Activated CD4-positive, alpha-beta T cell treated with anti-CD3 and anti-CD28 coated beads, Interleukin-2, amount 50 U/mL, for 48 hours (primary cell): ENCODE measurements at places on chromosomes 4 and X.

DNA sequence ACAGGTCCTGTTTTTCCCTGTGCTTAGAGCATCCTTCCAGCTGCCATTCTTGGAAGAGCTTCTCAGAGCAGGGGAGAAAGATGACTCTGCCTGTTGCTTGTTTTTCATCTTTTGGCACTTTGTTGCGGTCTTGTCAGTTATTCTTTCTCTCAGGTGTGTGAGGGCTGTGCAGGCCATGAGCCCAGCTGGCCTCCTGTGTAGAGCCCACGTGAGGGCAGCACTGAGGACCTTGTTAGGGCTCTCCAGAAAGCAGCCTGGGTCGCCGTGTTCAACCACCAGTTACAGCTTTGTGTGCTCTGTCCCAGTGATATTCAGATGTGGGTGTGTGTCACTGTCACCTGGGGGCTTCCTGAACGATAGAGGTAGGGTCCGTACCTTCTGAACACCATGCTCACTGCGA, 52.8 kb downstream of the NOP14 start:
- no peak for DNase-seq

- DNase-seq = no peak
These were observed 51.7 kb downstream of the ARFIP1 start for GRCh38 chr4:152831416-152831815.

DNA sequence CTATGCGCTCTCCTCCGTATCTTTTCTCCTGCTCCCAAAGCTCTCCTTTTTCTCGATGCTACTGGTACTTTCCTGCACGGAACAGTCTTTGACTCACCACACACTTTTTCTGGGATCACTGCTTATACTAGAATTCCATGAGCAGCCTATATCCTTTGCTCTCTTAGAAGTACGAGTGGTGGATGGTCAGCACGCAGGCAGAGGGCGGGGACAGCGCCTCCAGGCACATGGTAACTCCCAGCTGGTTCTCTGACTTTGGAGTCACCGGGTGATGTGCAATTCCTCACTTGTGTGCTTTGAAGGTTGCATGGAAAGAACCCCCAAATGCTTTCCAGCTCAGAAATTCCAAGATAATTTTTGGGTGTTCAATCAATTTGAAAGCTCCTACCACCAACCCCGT, 56.0 kb downstream of the STX18 start:
- DNase-seq = no peak

DNA sequence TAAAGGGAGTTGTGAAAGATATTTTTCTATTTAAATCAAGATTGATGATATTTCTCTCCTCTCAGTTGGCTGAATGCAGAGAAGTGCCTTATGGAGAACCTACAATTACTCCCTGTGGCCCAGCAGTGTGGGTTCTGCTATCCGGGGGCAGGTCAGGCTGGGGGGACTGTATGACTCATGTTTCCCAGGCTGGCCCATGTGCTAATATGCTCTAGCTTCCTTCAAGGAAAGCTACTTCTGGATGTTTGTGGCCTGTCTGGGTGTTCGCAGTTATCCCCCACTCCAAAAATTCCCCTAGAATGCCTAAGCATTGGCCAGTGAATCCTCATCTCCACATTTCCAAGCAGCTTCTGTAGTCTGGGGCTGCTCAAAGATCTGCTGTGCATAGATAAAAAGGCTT, 58.9 kb upstream of the SPP1 start:
- DNase-seq = no peak

DNA sequence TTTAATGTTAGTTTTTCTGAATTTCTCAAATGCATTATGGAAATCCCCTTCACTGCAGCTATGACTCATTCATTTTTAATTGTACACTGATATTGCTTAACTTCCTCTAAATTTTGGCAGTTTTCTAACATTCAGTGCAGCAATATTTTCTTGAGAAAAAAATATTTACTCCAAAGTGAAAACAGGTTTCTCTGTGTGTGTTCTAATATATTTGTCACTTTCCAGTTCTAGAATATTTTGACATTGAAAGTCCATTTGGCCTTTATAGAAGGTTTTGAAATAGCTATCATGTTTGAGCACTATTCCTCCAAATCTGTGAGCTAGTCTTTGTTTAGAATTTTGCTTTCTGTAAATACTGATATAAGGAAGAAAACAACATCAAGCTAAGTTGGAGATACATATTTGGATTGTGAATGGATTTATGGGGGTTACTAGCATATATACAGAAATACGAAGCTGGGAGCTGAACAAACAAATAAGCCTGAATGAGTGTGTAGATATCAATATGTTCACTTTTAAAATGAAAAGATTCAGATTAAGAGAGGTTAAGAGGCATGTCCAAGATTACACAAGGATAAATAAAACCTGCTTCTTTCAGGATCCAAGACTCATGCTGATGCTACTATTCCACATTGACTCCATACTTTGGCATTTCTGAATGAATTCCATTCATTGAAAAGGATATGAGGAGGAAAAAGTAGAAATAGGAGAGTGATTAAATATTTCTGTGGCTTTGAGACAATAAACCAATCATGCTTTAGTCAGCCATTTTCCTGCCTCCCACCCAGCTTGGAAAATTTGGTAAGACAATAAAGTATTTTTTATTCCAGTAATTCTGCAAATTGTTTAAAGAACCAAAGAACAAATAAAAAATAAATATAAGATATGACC, 57.3 kb upstream of the SLIT2 start:
- DNase-seq = no peak

DNA sequence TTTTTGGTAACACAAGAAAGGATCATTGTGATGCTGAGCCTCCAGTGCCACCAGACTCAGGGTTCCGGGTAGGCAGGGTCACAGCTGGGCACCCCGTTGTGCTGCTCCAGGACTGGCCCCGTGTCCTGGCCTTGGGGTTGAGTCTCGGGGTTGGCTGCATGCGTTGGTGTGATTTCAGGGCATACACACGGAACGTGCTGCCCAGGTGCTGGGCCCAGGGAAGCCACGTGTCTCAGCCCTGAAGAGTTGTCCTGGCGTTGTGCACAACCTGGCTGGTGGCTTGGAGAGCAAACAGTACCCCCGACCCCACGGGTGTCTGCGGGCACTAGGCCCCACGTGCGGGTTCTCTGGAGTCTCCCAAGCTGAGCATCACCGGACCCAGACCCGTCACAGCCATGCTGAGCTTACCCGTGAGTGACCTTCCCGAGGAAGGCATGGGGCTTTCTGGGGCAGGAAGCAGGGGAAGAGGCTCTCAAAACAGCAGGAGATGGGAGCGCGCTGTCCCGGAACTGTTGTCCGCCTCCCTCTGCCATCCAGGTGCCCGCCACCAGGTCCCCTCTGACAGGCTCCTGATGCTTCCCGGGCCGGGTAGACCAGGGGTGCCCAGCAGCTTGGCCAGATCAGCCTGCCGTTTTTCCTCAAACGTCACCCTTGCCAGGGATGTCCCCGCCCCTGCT, 66.1 kb upstream of the ENPP6 start:
- DNase-seq = no peak

DNA sequence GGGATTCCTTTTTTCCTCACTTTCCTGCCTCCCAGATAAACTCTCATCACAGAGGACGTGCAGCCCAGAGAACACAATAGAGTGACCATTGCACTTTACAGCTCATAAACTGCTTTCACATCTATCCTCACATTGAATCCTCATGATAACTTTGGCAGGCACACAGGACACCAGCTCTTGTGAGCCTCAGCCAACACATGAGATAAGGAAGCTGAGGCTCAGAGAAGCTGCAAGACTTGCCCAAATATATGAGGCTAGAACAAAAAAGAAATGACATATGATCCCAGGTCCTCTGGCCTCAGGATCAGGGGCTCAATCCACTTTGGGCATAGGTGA, 85.0 kb upstream of the CPEB2 start:
- no peak for DNase-seq

DNA sequence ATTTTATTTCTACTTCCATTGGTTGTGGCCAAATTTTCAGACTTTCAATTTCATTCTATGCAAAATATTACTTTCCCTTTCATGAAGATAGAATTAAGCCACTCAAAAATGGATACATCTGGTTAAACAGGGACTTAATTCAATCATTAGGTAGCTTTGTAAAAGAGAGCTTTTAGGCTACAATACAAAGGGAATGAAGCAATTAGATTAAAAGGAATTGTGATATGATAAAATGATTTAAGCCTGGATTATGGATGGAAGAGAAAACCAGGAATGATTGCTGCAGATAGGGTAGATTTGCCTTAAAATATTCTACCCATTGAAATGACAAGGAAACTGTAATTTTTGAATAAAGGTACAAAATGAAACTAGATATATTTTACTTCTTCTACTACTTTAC, 134.6 kb upstream of the PDHA2 start:
- DNase-seq = no peak

DNA sequence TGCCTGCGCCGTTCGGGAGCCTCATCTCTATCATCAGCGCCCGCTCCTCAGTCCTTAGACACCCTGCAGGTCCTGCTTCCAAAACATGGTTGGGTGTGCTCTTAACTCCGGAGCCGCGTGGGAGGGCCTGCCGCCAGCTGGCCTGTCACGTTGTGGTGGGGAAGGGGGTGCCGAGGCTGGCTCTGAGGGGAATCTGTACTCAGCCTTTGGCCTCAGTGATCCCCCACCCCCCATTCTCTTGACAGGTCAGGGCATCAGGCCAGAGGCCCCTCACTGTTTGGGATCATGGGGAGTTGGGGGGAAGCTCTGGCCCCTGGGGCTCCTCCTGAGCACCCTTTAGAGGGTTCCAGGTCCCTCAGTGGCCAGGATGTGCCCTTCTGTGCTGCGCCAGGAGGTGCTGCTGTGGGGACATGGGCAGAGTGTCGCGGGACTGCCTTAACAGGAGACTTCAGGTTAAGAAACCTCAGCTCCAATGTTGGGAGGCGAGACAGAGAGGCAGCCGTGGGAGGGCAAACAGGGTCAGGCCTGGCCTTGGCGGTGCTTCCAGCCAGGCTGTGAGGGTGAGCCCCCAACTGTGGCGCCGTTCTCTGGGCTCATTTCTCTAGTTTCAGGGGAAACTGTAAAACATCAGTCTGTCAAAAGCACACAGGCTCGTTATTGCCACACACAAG, 33.5 kb downstream of the TRMT44 start:
- DNase-seq = no peak

- DNase-seq = no peak
These were observed at the start of gene SHROOM4 for GRCh38 chrX:50813843-50814661. TSS of gene SHROOM4 (minus strand) at chrX:50814194. CDS start at chrX:50814018, 176 bp downstream.

DNA sequence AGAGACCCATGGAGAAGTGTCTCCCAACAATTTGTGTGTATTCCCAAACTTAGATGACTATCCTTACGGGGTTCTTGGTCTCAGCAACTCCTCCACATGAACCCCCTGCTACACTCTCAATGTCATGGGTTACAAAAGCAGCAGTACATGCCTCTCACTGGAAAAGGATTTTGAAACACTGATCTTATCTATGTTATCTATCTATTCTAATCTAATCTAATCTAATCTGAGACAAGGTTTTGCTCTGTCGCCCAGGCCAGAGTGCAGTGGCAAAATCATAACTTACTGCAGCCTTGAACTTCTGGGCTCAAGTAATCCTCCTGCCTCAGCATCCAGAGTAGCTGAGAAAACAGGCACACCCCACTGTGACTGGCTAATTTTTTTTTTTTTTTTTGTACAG, 19.3 kb downstream of the TSPAN5 start:
- DNase-seq = no peak

GRCh38 chrX:23403849-23404248, 69.2 kb downstream of the PTCHD1 start:
- DNase-seq = no peak

DNA sequence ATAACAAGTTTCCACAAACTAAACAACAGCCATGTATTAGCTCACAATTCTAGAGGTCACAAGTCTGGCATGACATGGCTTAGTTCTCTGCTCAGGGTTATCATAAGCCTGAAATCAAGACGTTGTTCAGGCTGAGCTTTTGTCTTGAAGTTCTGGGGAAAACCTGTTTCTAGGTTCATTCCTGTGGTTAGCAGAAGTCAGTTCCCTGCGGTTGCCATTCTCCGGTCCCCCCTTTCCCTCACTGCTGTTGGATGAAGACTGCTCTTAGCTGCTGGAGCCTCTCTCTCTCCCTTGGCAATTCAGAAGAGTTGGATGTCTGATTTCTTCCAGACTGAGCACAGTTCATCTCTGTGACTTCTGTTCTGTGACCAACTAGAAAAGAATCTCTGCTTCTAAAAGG, 962.6 kb downstream of the PCDH7 start:
- no peak for DNase-seq

GRCh38 chr4:145189981-145190380, 9.6 kb upstream of the OTUD4 start:
- no peak for DNase-seq

DNA sequence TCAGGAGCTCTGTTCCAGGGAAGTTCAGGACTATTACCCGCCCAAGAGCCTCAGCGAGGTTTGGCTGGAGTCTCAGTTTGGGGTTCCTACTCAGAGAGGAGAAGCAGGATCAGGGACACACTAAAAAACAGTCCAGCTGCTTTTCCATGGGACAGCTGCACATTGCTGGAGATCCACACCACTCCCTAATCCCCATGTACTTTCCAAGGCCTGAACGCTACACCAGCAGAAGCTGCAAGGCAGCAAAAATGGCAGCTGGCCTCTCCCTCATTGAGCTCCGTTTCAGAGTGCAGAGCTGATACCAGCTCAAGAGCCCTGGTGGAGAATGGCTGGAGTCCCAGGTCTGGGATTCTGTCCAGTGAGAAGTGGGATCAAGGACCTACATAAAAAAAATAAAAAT, 551.2 kb upstream of the PABPC5 start:
- DNase-seq = no peak

- no peak for DNase-seq
These were observed 8.5 kb upstream of the PTTG2 start for GRCh38 chr4:37951461-37952352.

DNA sequence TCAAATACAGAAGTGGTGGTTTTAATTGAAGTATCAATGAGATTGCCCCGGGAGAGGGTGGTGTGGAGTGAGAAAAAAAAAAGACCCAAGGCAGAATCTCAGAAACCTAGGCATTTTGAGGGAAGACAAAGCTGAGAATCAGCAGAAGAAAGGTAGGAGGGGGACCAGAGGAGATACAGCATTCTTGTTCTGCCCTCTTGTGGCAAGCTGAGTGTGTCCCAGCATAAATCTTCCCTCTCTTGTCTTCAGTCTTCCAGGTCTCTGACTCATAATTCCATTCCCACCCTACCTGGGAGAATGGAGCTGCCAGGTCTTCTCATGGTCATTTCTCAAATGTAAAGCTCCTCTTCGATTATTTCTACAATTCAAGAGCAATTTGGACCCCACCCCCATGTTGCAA, 32.7 kb upstream of the MAGED1 start:
- no peak for DNase-seq

- no peak for DNase-seq
These were observed 35.8 kb downstream of the PSAPL1 start for GRCh38 chr4:7398788-7399439.

DNA sequence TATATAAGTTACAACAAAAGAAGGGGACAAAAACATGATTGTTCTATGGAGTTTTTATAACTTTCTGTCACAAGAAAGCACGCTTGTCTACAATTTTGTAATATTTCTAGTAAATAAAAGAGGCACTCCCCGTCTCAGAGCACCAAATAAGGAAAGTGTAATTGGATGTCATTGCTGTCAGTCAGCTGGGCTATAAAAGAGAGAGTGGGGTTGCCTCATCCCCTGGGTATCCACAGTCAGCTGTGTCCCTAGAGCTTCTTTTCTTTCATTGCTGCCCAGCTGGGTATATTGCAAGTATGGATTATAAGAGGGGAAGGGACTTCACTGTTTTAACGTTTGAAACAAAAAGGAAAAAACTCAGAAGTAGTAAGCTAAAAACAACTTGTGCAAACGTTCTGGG, 61.3 kb downstream of the NPNT start:
- DNase-seq = no peak

GRCh38 chr4:144699565-144699964, 53.6 kb downstream of the HHIP start:
- DNase-seq = no peak
